Progenitor cell of endocrine pancreas (in vitro differentiated cells): ENCODE measurements at places on chromosomes 7 and 10. TPM values are rescaled to one million over a fixed set of nuclear protein-coding genes. Genes with fewer than 3 reads are reported as not detected.

- H3K27me3 ChIP-seq, result no peaks in the 10 kb centered on the region
- H3K27ac ChIP-seq, result no peak overlapping the region
- DNase-seq, result no peak
- peaks cover 6% of the 10 kb centered on the region for H3K4me1 ChIP-seq
- no peaks in the 10 kb centered on the region for H3K36me3 ChIP-seq
These were observed 36.2 kb upstream of the HECW1 start for GRCh38 chr7:43076189-43076605.

- peaks cover 5% of the 10 kb centered on the region for H3K4me1 ChIP-seq
- H3K36me3 ChIP-seq, result no peaks in the 10 kb centered on the region
- no peak overlapping the region for H3K4me3 ChIP-seq
These were observed 102.1 kb upstream of the ABCB5 start for GRCh38 chr7:20513341-20513740.

PARD3 gene
- total RNA-seq, result 78.7 and 85.3 TPM in 2 replicates

GRCh38 chr10:10623958-10624566 is 393.6 kb upstream of the CELF2 start:
- no peaks in the 10 kb centered on the region for H3K36me3 ChIP-seq
- DNase-seq, result no peak
- H3K27ac ChIP-seq, result no peak overlapping the region
- no peak overlapping the region for H3K4me3 ChIP-seq
- no peaks in the 10 kb centered on the region for H3K4me1 ChIP-seq

ETV1 gene
- 25.2 and 27.3 TPM in 2 replicates for total RNA-seq

DNA sequence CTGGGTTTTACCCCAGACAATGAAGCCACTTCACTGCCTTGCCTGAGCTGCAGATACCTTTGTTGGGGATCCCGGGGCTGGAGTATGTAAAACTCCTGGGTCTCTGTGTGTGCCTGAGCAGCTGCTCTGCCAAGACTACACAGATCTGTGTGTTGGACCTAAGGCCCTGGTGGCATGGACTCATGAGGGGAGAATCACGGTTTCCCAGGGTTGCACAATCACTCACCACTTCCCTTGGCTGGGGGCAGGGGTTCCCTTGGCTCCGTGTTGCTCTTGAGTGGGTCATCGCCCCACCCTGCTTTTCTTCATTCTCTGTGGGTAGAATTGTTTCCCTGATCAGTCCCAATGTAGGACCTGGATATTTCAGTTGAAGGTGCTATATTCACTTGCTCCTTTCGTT is 13.9 kb upstream of the TBATA start:
- no peaks in the 10 kb centered on the region for H3K4me1 ChIP-seq
- no peak for DNase-seq
- H3K27ac ChIP-seq, result no peak overlapping the region
- peaks cover 5% of the 10 kb centered on the region for H3K36me3 ChIP-seq

GRCh38 chr7:2175514-2175913 is 57.2 kb downstream of the MAD1L1 start:
- no peak overlapping the region for H3K4me3 ChIP-seq
- H3K27ac ChIP-seq, result no peak overlapping the region

OR2A1 gene
- 0.12 TPM in 1 of 2 replicates, not detected in the other for total RNA-seq

GRCh38 chr10:111522551-111522950 is 445.7 kb downstream of the ADRA2A start:
- DNase-seq, result no peak
- no peaks in the 10 kb centered on the region for H3K4me1 ChIP-seq
- H3K27me3 ChIP-seq, result no peaks in the 10 kb centered on the region
- no peak overlapping the region for H3K4me3 ChIP-seq

GRCh38 chr7:66105263-66105748 is 9.3 kb upstream of the CRCP start:
- H3K4me1 ChIP-seq, result no peaks in the 10 kb centered on the region
- no peaks in the 10 kb centered on the region for H3K36me3 ChIP-seq
- H3K27ac ChIP-seq, result no peak overlapping the region
- H3K27me3 ChIP-seq, result no peaks in the 10 kb centered on the region

UPK3B gene
- 1.7 and 4.7 TPM in 2 replicates for total RNA-seq

DNA sequence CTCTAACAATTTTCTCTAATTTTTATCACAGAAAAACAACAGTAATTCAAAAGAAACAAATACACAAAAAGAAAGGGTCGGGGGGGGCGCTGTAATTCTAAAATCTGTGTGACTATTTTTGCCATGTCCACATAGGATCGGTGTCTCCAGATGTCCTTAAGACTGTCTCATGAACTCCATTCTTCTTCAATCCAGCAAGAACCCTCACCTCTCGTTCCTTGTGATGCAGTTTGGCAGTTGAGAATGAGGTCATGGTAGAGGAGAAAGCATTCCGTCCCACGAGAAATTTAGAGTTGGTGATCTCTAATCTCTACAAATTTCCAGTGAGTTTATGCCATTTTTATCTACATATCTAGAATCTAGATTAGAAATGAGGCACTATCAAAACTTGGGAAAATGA is 394.7 kb downstream of the TFEC start:
- DNase-seq, result no peak
- H3K27ac ChIP-seq, result no peak overlapping the region
- H3K36me3 ChIP-seq, result no peaks in the 10 kb centered on the region
- peaks cover 4% of the 10 kb centered on the region for H3K4me1 ChIP-seq

DNA sequence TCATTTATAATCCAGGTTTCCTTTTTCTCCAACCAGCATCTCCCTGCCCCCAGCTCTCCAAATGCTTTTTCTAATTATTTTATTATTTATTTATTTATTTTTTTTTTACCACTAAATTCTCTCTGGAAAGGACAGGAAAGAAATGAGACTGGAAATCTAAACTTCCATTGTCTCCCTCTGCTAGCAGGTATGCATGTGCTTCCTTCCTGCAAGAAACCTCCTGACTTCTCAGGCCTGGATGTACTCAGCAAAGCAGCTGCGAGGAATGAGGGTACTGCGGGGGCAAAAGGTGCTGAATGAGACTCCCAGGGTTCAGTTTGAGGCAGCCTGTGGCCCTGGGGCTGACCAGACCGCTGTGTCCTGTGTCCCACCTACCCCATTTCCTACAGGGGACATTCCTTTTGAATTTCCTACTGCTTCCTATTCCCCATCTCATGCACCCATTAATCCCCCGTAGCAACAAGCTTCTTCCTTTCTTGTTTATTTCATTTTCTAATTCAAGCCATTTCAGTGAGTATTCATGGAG is 324.6 kb upstream of the IGFBP3 start:
- H3K27me3 ChIP-seq, result no peaks in the 10 kb centered on the region
- H3K4me1 ChIP-seq, result peaks cover 3% of the 10 kb centered on the region
- no peaks in the 10 kb centered on the region for H3K36me3 ChIP-seq
- no peak overlapping the region for H3K4me3 ChIP-seq
- DNase-seq, result no peak

GRCh38 chr7:94094298-94094697 is 90.1 kb upstream of the BET1 start:
- no peaks in the 10 kb centered on the region for H3K36me3 ChIP-seq
- H3K4me1 ChIP-seq, result no peaks in the 10 kb centered on the region
- DNase-seq, result no peak
- peaks cover 25% of the 10 kb centered on the region for H3K27me3 ChIP-seq
- H3K4me3 ChIP-seq, result no peak overlapping the region
- no peak overlapping the region for H3K27ac ChIP-seq

DNA sequence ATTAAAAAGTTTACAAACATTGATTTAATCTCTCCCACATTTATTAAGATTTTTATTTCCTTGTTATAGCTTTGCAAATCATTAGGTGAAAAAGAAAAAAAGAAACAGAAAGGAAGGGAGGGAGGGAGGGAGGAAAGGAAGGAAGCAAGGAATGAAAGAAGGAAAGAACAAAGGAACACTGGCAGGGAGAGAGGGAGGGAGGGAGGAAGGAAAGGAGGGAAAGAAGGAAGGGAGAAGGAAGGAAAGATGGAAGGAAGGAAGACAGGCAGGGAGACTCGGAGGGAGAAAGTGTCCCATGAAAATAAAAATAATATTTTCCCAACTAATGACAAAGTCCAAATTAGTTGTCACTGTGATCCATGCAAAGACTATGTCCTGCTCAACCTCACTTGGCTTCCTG is 6.3 kb upstream of the ITGA8 start:
- H3K27ac ChIP-seq, result no peak overlapping the region
- no peaks in the 10 kb centered on the region for H3K4me1 ChIP-seq
- H3K4me3 ChIP-seq, result no peak overlapping the region
- no peak for DNase-seq
- peaks cover 25% of the 10 kb centered on the region for H3K27me3 ChIP-seq
- H3K36me3 ChIP-seq, result no peaks in the 10 kb centered on the region

SFRP4 gene
- total RNA-seq, result not detected in 2 replicates

DNA sequence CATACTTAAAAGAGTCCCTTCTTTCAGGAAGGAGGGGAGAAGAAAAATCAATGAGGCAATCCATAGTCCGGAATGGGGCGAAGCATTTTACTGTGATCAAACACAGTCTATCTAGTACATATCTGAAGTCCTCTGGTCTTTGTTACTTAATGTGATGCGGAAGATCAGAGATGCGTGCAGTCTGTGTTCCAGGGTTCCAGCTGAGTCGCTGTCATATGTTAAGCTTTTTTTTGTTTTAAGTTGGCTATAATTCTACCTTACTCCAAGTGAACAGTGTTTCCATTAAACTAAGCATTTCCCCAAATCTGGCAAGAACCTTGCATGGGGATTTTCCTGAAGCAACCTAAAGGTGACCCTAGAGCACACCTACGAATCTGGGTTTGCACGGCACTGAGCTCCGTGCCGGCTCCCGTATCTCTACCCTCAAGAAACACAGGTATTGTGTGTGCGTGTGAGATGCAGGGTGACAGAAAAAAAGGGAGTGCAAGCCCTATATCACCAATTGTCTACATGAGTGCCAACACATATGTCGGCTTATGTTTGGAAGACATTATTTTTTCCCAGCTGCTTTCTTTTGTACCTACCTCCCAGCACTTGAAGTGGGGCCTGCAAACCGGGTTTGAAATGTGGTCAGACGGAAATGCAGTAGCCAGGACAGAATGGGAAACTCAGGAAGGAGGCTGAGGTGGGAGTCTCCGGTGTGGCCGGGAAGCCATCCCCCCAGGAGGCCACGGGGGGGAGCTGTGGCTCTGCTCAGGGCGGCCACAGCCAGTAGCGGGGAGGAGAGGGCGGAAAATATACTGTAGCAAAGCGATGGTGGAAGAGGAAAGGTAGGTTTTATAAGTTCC is 435.8 kb upstream of the MGMT start:
- no peaks in the 10 kb centered on the region for H3K36me3 ChIP-seq
- peaks cover 5% of the 10 kb centered on the region for H3K4me1 ChIP-seq
- no peak overlapping the region for H3K27ac ChIP-seq
- H3K27me3 ChIP-seq, result peaks cover 99% of the 10 kb centered on the region

- H3K27ac ChIP-seq, result no peak overlapping the region
- DNase-seq, result no peak
- no peak overlapping the region for H3K4me3 ChIP-seq
- H3K27me3 ChIP-seq, result no peaks in the 10 kb centered on the region
- no peaks in the 10 kb centered on the region for H3K4me1 ChIP-seq
These were observed 185.8 kb downstream of the HGF start for GRCh38 chr7:81583882-81584533.

GRCh38 chr10:21702633-21703111 is 168.6 kb downstream of the MLLT10 start:
- peaks cover 8% of the 10 kb centered on the region for H3K4me1 ChIP-seq
- no peak overlapping the region for H3K4me3 ChIP-seq
- H3K27ac ChIP-seq, result peak overlapping the region; percentile 58
- peaks cover 52% of the 10 kb centered on the region for H3K36me3 ChIP-seq

IPMK gene
- 5.7 and 6.4 TPM in 2 replicates for total RNA-seq

- DNase-seq, result no peak
- peak overlapping the region; percentile 33 for H3K27ac ChIP-seq
- peaks cover 2% of the 10 kb centered on the region for H3K4me1 ChIP-seq
These were observed 25.0 kb downstream of the ESYT2 start for GRCh38 chr7:158804335-158804734.

DNA sequence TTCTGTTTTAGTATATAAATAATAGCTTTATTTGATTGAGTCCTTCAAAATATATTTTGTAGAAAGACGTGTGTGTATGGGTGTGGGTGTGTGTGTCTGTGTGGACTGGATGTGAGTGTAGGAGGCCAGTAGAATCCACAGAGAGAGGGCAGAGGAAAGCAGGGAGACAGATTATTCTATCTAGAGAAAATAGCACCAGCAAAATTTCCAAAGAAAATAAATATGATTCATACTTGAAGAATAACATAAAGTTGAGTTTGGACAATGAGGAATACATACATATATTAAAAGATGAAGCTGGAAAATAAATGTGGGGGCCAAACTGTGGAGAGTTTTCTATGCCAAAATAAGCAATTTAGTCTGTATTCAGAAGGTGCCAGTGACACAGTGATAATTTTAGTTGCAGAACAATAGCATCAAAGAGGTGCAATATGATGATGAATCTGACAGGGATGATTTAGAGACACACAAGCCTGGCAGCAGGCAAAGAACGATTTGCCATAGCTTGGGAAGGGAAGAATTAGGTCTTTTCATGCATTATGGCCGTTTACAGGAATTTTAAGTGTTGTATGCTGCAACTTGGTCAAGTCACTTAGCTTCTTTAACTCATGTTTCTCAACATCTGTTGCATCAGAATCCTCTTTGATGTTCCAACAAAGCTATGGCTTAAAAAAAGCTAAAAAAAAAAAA is 121.3 kb downstream of the SEMA3A start:
- H3K4me1 ChIP-seq, result peaks cover under 1% of the 10 kb centered on the region
- H3K36me3 ChIP-seq, result no peaks in the 10 kb centered on the region
- DNase-seq, result no peak
- no peaks in the 10 kb centered on the region for H3K27me3 ChIP-seq
- peak overlapping the region; percentile 25 for H3K27ac ChIP-seq
- H3K4me3 ChIP-seq, result no peak overlapping the region
